NCI-H2171 treated with DMSO at 0.1 percent for 48 hours (cell line): ENCODE measurements at places on chromosomes 13 and 19.

- no peak for DNase-seq
Measured at GRCh38 chr19:45179072-45179891, 698 bp downstream of the BLOC1S3 start.

DNA sequence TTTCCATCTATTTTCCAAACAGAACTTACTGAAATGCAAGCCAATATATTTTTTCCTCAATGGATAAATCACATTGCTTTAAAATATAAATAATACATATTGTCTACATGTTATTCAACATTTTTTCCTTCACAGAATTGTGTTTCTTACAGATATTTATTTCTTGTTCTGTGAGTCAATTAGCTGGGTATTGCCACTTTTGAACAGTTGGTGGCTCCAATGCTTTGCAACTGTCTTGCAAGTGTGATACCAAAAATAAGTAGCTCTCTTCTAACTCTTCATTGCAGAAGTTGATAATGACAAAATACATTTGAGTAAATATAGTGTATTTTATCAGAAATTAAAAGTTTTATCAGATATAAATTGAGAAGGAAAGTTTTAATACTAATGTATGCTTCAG is 17.1 kb upstream of the GPC5 start:
- peak; percentile 16 for DNase-seq

- DNase-seq, result no peak
Measured at GRCh38 chr13:107301724-107302374, 733.9 kb upstream of the ARGLU1 start.

DNA sequence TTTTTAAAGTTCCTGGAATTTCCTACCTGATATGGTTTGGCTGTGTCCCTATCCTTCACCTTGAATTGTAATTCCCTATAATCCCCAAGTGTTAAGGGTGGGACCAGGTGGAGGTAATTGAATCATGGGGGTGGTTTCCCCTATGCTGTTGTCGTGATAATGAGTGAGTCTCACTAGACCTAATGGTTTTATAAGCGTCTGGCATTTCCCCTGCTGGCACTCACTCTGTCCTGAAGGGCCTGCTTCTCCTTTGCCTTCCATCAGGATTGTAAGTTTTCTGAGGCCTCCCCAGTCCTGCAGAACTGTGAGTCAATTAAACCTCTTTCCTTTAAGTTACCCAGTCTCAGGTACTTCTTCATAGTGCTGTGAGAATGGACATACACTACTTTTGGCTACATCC is 298.7 kb downstream of the HS6ST3 start:
- DNase-seq, result no peak

- DNase-seq, result no peak
Measured at GRCh38 chr19:15548648-15549047, 40.3 kb downstream of the CYP4F22 start.

DNA sequence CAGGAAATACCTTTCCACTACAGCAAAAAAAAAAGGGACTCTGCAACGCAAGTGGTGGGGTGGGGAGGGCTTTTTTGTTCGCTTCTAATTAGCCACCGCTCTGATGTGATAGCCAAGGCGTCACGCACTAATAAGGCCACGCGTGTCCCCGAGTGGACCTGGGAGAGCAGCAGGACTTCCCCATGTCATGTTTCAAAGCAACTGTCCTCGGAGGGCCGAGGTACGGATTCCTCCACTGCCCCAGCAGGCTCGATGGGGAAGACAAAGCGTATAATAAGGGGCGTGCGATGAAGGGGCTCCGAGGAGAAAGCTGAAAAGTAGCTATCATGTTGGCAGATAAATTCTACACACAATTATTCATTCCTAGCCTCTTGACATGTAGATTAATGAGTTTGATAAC is 179.7 kb upstream of the ZNF507 start:
- DNase-seq, result no peak

DNA sequence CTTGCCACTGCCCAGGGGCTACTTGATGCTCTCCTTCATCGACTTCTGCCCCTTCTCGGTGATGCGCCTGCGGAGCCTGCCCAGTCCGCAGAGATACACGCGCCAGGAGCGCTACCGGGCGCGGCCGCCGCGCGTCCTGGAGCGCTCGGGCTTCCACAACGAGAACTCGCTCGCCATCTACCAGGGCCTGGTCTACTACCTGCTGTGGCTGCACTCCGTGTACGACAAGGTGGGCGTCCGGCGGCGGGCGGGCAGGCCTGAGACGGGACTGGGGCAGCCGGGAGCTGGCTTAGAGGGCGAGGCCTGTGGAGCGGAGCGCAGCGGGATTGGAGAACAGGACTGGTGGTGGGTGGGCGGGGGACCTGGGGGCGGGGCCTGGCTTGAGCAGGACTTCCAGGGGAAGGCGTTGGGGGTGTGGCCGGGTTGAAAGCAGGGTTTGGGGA is 12.7 kb upstream of the PSMD8 start:
- peak; percentile 89 for DNase-seq

GRCh38 chr13:70842062-70842644 is 733.9 kb upstream of the KLHL1 start:
- DNase-seq, result no peak

DNA sequence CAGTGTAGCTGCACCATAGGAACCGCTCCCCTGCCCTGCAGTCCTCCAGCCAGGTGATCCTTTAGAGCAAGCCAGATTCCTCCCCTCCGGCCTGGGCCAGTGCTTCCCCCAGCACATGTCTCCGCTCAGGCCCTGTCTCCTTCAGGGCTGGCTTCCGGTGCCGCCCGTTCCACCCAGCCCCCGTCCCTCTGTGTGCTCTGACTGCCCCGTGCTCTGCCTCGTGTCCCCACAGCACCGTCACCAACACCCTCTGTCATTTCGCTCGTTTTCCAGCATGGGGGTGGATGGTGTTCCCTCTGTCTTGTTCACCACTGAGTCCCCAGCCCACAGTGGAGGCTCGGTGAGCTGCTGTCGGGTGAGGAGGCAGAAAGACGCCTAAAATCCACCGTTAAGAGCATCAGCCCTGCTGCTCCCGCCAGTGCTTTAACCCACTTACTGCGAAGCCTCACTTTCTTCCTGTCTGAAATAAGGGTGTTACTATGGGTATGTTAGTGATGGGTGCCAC is 54.5 kb downstream of the TSSK6 start:
- DNase-seq, result no peak

DNA sequence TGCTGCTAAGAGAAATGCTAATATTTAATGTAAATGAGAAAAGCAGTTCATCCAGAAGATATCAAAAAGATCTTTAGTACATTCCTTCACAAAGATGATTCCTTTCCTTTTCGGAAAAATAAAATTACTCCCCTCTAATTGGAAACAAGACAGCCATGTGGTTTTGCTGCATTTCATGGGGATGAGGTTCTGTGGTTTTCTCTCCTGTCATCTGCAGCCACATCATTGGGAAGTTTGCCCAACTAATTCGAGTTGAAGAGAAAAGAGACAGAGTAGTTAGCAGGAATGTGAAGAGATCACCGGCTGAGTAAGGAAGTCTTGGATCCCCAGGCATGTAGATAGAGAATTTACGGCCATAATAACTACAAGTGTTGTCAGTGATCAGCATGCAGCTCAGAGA is 122.1 kb downstream of the CYSLTR2 start:
- DNase-seq, result no peak

GRCh38 chr19:35404879-35405622 is 34.2 kb downstream of the GPR42 start:
- no peak for DNase-seq

GRCh38 chr13:110524541-110525257 is 36.8 kb downstream of the RAB20 start:
- no peak for DNase-seq

- DNase-seq, result no peak
Measured at GRCh38 chr13:108830916-108831315, 201.5 kb downstream of the MYO16 start.

DNA sequence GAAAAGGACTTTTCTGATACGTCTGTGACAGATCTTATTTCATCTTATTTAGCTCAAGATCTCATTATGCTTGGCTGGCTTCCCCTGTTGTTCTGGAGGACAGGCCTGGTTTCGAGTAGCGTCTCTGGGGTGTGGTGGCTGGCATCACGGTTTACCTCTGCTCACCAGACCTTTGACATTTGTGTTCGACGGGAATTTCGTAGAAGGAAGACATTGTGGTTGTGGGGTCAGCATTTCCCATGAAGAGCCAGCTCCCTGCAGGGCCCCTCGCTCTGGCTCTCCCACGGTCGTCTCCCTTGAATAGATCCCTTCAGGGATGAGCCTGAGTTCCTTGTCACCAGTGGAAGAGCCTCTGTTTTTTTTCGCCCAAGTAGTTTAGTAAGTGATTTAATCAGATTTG is 78.6 kb upstream of the TEX29 start:
- DNase-seq, result no peak

- peak; percentile 8 for DNase-seq
Measured at GRCh38 chr19:4676955-4677731, 7.0 kb upstream of the MYDGF start.

DNA sequence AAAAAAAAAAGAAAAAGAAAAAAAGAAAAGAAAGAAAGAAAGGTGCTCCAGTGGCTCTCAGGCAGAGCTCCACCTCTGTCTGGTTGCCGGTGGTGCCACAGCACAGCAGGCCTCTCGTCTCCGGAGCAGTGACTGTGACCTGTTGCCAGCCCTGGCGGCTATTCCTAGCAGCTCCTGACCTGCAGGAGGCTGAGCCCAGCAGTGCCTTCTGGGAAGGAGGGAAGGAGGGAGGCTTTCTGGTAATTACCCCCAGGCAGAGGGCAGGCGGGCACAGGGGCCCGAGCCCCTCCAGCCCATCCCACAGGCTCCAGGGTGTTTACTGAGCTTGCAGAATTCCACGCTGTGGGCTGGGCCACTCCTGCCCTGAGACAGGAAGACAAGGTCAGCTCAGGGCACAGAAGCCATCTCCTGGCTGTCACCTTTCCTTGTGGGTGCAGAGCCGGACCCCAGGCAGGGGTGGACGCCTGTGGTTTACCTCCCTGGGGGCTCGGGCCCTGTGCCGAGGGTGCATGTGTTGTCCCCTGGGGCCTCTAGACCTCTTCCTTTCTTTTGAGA is 77.9 kb downstream of the GNG7 start:
- peak; percentile 21 for DNase-seq

- DNase-seq, result no peak
Measured at GRCh38 chr13:48662226-48662625, 8.5 kb downstream of the CYSLTR2 start.

DNA sequence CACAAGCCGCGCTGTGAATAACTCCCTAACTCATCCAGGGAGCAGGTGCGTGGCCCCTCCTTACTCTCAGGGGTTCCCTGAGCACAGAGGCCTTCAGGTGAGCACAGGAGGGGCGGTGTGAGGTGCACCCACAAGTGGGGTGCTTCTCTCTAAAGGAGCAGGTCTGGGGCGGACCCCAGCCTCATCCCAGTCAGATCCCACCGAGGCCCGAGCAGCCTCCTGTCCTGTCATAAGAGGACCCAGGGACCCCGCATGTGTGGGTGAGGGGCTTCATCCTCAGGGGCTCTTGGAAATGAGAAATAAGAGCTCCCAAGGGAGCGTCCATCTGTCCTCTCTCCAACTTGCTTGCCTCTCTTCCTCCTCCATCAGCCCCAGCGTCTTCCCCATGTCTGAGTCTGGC is 3.0 kb upstream of the LILRA5 start:
- no peak for DNase-seq

GRCh38 chr13:30132623-30133553 is 174.5 kb downstream of the KATNAL1 start:
- DNase-seq, result peak; percentile 66

DNA sequence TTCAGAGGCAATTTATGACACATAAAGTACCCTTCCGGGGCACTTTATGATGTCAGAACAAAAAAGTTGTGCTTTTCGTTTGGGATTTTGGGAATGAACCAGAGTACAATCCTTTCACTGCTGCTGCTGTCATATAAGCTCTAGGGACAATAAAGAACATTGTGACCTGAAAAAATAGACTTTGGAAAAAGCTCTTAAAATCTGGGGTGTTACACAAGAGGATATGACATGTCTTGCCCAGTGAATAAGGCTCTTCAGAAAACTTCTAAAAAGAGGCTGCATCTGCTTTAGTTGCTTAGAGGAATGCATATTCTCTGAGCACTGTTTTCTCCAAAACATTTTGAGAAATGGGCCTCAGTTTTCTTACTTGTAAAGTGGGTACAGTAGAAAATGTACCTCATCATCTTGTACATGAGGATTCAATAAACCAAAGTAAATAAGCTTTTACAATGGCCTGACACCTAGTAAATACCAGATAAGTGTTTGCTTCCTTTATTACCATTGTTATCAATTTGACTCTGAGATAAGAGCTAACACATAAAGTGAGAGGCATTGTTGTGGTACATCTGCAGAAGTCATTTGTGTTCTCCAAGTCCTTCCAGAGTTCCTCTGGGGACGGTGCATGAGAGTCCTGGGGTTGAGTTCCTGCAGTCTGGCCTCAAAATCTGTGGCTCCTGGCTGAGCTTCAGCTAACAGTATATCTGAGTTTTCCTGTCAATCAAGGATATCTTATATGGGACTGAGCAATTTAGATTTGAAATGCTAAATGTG is 67.4 kb upstream of the EDNRB start:
- DNase-seq, result no peak

GRCh38 chr19:7658219-7658686 is 10.6 kb upstream of the RETN start:
- peak; percentile 14 for DNase-seq

DNA sequence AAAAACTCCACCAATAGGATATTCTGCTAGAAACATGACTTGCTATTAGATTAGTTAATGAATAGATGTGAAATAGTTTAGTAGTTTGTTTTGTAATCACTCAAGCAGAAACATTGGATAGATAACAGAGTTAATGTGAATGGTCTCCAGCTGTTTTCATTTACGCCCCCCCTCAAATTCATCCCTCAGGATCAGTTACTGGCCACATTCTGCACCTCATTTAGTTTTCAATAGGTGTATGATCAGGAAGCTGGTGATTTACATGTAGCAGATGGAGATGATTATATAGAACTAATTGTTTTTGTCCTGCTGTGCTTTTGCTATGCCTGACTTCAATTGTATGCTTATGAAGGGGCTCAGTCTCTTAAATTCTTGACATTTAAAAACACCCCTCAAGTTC is 759.0 kb downstream of the SLITRK6 start:
- no peak for DNase-seq
